WTC11 (cell line): ENCODE measurements at places on chromosomes 7 and 10. TPM values are rescaled to one million over a fixed set of nuclear protein-coding genes. Genes with fewer than 3 reads are reported as not detected.

GRCh38 chr10:2188371-2188770 lies 451.0 kb upstream of the ADARB2 start:
- peaks cover 16% of the 10 kb centered on the region for H3K36me3 ChIP-seq
- H3K27me3 ChIP-seq, result peaks cover 2% of the 10 kb centered on the region; the same call in 1 of the 2 replicates
- peaks cover 16% of the 10 kb centered on the region; the same call in 1 of the 2 replicates for H3K4me1 ChIP-seq
- H3K27ac ChIP-seq, result no peak overlapping the region
- H3K4me3 ChIP-seq, result no peak overlapping the region

DNA sequence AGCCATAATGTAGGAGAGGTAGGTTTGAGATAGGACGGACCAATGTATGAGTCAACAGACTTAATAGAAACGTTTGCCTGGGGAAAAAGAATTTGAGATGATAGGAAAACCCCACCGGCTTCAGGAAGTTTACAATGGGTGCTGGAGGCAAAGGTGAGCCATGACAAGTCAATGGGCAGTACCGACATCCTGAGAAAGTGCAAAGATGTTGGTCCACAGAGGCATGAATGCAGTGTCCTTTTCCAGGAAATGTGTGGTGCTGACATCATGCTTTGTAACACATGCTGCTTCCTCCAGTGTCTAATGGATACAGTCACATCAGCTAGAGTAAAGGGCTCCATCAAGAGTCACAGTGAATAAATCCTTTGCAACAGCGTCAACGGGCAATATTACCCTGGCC lies 533.6 kb downstream of the INHBA start:
- H3K36me3 ChIP-seq, result no peaks in the 10 kb centered on the region
- no peak for DNase-seq
- H3K4me1 ChIP-seq, result peaks cover 5% of the 10 kb centered on the region
- H3K27me3 ChIP-seq, result no peaks in the 10 kb centered on the region
- no peak overlapping the region for H3K4me3 ChIP-seq

- H3K4me3 ChIP-seq, result no peak overlapping the region
- H3K27ac ChIP-seq, result no peak overlapping the region
- DNase-seq, result no peak
- H3K4me1 ChIP-seq, result peaks cover 4% of the 10 kb centered on the region
Observed at GRCh38 chr10:51129946-51130544, 55.8 kb downstream of the PRKG1 start.

DNA sequence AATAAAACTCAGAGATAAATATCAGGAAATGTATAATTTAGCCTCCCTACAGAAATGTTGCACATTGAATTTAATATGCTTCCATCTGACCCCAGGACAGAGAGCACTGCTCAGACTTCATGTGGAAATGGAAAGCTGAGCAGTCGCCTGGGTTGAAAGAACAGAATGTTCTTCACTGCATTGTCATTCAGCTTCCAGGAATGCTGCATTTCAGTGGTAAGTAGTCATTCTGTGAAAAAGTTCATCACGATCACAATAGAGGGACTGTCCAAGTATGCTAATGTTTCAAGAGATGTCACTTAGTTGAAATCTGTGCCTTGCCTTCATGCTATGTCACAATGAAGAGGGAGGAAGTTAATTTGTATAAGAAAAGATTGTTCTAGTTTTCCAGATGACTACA lies 147.3 kb downstream of the NRCAM start:
- no peak overlapping the region for H3K4me3 ChIP-seq
- H3K4me1 ChIP-seq, result peaks cover 46% of the 10 kb centered on the region
- DNase-seq, result no peak

GRCh38 chr10:127850944-127851343 lies 41.8 kb downstream of the CLRN3 start:
- H3K4me3 ChIP-seq, result no peak overlapping the region
- H3K4me1 ChIP-seq, result peaks cover 11% of the 10 kb centered on the region
- no peak overlapping the region for H3K27ac ChIP-seq
- no peak for DNase-seq
- H3K36me3 ChIP-seq, result no peaks in the 10 kb centered on the region

DNA sequence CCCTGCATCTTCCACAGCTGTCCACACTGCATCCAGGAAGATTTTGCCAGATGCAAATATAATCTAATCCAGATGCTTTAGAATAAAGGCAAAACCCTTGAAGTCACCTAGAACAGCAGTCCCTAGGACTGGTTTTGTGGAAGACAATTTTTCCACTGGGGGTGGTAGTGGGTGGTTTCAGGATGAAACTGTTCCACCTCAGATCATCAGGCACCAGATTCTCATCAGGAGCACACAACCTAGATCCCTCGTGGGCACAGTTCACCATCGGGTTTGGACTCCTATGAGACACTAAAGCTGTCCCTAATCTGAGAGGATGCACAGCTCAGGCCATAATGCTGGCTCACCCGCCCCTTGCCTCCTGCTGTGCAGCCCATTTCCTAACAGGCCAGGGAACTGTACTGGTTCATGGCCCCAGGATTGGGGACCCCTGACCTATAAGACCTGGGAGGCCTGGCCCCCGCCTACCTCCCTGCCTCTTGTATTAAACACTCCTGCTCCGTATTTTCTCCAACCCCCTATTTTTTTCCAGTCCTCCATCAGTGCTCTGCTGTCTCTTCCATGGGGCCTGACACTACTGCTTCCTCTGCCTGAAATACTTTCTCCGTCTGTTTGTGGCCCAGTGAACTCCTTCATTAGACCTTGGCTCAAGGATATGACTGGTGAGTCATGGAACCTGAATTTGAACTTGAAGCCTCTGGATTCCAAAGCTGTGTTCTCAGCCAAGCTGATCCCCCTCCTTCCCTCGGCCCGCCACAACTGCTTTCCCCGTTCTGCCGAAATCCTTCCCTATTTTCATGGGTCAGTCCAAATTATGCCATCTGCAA lies 79.9 kb upstream of the RHEB start:
- H3K36me3 ChIP-seq, result no peaks in the 10 kb centered on the region; the same call in 1 of the 2 replicates
- DNase-seq, result no peak
- peak overlapping the region; percentile 31; the same call in 1 of the 2 replicates for H3K27ac ChIP-seq
- H3K27me3 ChIP-seq, result no peaks in the 10 kb centered on the region

The ALKBH4 gene
- 20.4 to 24.8 TPM (median 22.9 TPM) in 3 replicates for total RNA-seq

The MOGAT3 gene
- total RNA-seq, result 0.81 to 0.92 TPM (median 0.82 TPM) in 3 replicates

The SLC13A4 gene
- 1.6 to 2.1 TPM (median 1.7 TPM) in 3 replicates for total RNA-seq
